Fibroblast of lung (primary cell): ENCODE measurements at places on chromosomes 2 and 18.

- no peak for DNase-seq
These were observed 11.9 kb upstream of the CREG2 start for GRCh38 chr2:101399021-101399799.

- DNase-seq, result no peak
These were observed 49.4 kb upstream of the TGFA start for GRCh38 chr2:70603066-70603465.

GRCh38 chr2:6982934-6983589, 65.8 kb downstream of the RNF144A start:
- DNase-seq, result no peak

GRCh38 chr18:63331105-63331504, 11.5 kb upstream of the BCL2 start:
- no peak for DNase-seq

DNA sequence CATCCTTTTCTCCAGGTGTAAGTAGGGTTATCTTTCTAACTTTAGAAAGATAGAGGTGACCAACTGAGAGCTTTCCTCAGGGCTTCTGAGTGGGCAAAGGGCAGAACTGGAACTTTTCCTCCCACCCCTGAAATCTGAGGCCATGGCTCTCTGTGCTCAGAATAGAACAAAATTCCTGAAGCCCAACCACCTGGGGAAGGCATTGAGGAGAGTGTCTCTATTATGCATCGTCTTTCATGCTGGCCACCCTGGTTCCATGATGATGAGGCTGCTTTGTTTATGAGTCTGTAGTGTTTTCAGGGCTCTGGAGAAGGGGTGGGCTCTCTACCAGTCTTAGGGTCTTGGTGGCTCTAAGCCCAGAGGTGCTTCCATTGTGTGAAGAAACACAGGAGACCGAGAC, 30.7 kb upstream of the IL1R1 start:
- peak; percentile 61 for DNase-seq

DNA sequence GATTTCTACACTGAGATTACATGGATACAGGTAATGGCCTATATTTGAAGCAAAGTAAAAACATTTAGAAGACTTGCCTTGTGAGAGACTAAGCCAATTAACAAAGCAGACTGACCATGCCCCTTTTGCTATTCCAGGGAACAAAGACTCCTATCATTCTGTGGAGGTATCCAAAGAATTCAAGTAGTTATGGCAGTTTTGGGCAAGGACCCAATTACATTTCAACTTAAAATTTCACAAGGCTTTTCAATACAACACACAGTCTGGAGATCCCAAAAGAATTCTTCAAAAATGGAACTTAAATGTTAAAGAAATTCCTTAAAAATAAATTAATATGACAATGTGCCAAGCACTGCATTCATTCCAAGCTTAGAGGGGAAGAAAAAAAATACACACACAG, 109.2 kb upstream of the CHRNA1 start:
- DNase-seq, result peak; percentile 14

DNA sequence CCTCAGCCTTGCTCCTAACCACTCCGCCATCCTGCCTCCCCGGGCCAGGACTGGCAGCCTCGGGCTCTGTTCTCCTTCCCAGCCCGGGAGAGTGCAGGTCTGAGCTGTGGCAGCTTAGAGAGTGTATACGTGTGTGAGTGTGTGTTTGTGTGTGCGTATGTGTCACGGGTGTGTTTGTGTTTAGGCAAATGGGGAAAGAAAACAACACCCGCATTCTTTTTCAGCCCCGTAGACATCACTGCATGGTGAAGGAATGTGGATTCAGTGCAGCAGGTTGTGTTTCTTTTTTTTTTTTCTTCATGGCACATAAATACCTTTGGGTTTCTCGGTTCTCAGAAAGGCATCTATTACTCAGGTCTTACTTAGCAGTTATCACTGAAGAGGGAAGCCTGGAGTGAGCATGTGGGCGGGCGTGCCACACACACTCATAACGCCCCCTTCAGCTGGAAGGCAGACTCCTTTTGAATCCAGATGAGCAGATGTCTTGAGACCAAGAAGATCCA, 44.2 kb downstream of the GLI2 start:
- DNase-seq, result peak; percentile 50

DNA sequence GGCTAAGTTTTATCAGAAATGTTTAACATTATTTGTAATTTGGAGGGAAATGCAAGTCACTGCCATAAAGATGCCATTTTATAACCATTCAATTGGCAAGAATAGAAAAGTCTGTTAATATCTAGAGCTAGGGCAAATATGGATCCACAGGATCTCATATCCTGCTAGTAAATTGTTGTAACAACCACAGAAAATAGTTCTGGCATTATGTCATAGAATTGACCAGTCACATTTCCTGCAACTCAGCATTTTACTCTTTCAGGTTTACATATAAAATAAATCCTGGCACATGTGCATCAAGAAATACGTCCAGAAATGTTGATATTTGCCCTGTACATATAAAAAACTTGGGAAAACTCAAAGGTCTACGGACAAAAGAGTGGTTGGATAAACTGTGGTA, 32.9 kb downstream of the OSBPL6 start:
- DNase-seq, result peak; percentile 55

DNA sequence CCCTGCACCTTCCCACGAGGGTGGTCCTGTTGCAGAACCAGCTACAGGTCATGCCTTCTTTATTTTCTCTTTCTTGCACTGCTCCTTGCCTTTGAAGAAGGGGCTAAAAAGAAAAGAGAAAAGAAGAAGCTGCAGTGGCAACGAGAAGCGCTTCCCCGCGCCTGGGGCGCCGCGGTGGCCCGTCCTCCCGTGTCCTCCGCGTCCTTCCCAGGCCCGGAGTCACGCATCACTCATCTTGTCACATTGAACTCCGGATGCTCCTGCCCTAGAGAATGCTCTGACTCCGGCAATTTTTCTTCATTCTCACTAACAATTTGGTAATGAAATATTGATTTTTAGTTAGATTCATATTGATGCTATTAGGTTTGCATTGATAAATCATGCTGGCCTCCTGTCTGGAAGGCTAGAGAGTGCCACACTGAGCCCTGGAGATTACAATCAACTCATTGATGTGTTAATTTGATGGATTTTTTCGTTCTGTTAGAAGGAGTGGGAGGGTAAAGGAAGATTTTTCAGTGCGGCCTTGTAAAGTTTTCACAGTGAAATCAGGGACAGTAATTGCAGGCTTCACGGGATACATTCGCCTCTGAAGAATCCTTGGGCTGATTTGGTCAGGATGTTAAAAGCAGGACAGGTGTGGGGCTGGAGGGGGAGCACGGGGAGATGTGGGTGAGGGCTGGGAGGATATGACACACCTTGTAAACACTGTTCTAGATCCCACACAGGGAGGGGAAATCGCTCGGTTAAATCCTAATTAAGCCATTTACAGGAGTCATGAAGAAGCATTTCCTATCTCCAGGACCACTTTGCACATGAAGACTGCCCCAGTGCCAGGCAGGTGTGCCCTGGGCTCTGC, 349.3 kb downstream of the ZNF516 start:
- no peak for DNase-seq

DNA sequence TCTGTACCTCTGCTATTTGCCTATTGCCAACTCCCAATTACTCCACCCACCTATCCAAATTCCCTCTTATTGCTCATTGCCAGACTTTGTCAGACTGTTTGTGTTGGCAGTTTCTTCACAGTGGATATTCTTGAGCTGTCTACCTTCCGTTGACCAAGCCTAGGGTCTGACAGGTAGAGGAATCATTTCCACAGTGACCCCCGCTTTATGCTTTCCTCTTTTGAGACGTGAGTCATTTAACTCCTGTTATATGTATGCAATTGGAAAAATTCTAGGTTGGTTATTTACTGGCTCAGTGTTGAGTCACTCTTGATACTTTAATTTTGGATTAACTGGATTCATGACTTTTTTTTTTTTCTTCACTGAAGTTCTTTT, 187.7 kb downstream of the IRS1 start:
- DNase-seq, result peak; percentile 38

GRCh38 chr2:173673640-173674039, 291.5 kb downstream of the SP3 start:
- no peak for DNase-seq

- DNase-seq, result no peak
These were observed 44.7 kb downstream of the SOX11 start for GRCh38 chr2:5736886-5737285.

DNA sequence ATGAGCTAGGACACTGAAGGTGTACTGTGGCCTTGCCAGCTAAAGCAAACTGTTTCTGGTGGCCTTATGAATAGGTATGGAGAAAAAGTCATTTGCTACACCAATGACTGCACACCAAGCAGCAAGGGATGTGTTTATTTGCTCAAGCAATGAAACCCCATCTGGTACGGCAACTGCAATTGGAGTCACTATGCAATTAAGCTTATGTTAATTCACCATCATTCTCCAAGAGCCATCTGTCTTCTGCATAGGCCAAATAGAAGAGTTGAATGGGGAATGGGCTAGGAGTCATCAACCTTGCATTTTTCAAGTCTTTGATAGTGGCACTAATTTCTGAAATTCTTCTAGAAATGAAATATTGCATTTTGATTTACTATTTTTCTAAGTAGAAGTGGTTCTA, 372.0 kb downstream of the KCNJ3 start:
- no peak for DNase-seq

GRCh38 chr2:84686783-84687476, 170.6 kb downstream of the DNAH6 start:
- DNase-seq, result no peak

GRCh38 chr2:131112529-131112928, 7.4 kb downstream of the PLEKHB2 start:
- peak; percentile 26 for DNase-seq

- DNase-seq, result no peak
These were observed 51.9 kb downstream of the TET3 start for GRCh38 chr2:74036450-74037195.

DNA sequence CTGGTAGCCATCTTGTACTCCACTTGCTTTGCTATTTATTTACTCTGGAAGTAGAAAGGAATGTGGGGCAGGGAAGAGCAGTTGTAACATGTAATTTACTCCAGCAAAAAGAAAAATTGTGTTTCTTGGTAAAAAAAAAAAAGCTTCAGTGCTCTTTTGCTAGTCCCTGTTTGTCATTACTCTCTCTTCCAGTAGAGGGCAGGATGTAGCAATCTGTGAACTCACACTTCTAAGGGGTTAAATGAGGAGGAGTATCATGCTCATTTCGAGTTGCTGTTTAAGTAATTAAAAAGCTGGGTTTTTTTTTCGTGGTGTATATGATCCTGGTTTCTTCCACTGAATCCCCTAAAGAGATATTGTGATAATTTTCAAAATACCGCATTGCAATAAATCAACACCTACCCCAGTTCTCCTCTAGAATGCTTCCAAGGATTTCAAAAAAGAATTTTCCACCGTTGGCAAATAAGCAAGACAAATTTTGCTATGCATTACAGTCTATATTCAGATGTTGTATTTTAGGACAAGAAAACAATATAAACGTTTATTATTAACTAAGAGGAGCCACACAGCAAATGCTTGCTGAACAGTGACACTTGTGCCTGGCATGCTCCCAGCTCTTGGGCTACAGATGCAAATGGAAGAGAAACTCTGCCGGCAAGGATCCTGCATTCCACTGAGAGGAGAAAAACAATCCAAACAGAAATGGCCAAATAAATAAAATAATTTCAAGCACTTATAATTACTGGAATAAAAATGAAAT, 261.6 kb downstream of the ASXL3 start:
- peak; percentile 79 for DNase-seq

- no peak for DNase-seq
These were observed 54.5 kb downstream of the PLEKHM3 start for GRCh38 chr2:207970826-207971180.

DNA sequence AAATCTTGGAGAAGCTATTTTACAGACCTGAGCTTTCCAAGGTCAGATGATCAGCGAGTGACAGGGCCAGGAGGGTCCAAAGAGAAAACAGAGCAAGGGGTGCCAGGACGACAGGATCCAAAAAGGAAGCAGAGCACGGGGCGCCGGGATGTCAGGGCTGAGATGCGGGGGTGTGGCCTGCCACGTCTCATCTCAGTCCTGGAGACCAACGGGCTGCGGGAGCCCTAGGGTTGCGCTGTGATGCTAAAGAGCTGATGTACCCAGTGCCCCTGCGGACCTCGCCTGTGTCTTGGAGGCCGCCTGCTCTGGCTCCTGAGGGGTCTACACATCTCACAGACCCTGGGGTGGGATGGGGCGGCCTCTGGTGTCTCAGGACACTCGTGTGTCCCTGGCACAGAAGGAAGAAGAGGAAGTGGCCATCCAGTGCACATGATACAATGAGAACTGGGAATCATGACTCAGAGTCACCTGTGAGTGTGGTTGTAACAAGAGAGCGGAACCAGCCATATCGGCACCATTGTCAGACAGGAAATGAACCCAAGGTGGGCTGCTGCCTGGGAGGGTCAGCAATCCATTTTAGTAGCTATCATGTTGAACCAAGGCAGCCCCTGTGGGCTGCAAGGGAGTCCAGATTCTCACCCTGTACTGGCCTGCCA, 97.8 kb downstream of the MYT1L start:
- DNase-seq, result no peak

DNA sequence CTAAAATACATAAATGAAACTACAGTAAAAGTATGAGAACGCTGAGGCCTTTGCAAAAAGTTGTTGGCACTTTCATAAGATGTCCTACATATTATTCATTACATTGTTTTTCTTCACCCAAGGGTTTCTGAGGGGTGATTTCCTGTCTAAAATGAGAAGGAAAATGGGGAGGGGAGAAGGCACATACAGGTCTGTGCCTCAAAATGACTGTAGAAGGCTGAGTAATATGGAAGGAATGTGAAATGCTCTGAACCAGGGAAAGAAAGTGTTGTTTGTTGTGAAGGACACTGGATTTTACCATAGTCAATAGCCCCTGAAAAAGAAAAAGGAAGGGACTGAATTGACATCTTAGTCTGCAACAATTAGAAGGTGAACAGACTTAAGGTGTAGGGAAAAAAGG, 99.5 kb upstream of the RNF152 start:
- DNase-seq, result peak; percentile 64

GRCh38 chr18:76580288-76580962, 85.4 kb upstream of the ZNF516 start:
- DNase-seq, result no peak

GRCh38 chr2:68135448-68136320, 22.0 kb upstream of the PNO1 start:
- DNase-seq, result no peak

GRCh38 chr2:204984518-204984917, 439.2 kb downstream of the PARD3B start:
- DNase-seq, result no peak

DNA sequence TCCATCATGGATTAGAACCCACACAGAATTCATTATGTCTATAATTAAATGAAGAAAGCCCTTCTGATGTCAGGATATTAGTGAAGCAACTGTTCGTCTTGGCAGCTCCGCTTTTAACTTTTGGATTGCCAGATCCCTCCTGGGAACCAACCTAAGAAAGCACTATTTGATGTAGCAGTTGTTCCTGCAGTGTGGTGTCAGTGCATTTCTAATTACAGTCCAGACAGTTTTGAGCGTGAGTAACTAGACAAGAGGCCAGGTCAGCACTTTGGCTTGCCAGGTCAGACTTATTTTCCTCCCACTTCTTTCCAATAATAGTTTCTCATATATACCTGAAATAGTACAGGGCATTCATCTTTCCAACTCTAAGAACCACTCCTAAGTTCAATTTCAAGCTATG, 13.8 kb downstream of the NRXN1 start:
- no peak for DNase-seq

- DNase-seq, result no peak
These were observed 106.6 kb downstream of the TMEM131 start for GRCh38 chr2:97889156-97889555.

GRCh38 chr2:28662044-28662443, 89.6 kb upstream of the PPP1CB start:
- no peak for DNase-seq
